ENCODE measurements at places on chromosomes 7 and 10.

- peak overlapping the region; percentile 87 for H3K27ac ChIP-seq
- H3K27me3 ChIP-seq: no peaks in the 10 kb centered on the region
- peaks cover 62% of the 10 kb centered on the region for H3K4me1 ChIP-seq
- no peak for DNase-seq
- H3K4me3 ChIP-seq: peak overlapping the region; percentile 47
- peaks cover 76% of the 10 kb centered on the region for H3K36me3 ChIP-seq
Measured at GRCh38 chr7:106277976-106278375, 6.8 kb downstream of the NAMPT start.

DNA sequence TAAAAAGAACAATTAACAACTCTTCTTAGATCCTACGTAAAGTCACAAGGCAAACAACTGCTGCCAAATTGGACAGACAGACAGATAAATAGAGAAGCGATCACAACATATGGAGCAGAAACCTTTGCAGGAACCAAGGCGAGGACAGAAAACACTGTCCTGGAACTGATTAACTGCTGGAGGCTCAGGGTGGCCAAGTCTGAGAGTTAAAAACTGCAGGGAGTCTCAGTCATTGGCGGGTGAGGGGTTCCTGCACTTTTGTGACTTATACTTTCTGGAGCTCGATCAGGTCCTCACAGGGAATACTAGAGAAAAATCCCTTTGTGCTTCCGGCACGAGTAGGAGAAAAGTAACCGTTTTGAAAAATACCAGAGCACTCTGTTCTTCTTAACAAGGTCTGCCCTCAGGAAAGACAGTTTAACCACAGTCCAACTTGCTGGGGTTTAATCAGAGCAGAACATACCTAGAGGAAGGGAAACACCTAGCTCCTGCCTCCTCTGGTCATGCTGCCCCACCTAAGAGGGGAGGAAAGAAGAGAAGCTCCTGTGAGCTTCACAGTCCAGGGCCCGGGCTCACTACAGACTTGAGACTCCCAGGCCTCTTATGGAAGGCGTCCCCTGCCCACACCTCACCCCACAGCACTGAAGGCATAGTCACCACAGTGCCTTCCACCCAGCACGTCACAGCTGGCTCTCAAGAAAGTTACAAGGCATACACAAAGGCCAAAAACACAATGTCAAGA lies 74.9 kb downstream of the LARP4B start:
- no peak overlapping the region for H3K27ac ChIP-seq
- H3K27me3 ChIP-seq: no peaks in the 10 kb centered on the region
- no peak overlapping the region for H3K4me3 ChIP-seq
- DNase-seq: no peak
- peaks cover 56% of the 10 kb centered on the region for H3K36me3 ChIP-seq

- H3K36me3 ChIP-seq: peaks cover 49% of the 10 kb centered on the region
- H3K4me1 ChIP-seq: peaks cover 18% of the 10 kb centered on the region
- no peak overlapping the region for H3K4me3 ChIP-seq
- no peaks in the 10 kb centered on the region for H3K27me3 ChIP-seq
Measured at GRCh38 chr7:45065031-45065995, 23.5 kb downstream of the NACAD start.

- no peak overlapping the region for H3K27ac ChIP-seq
- H3K4me3 ChIP-seq: no peak overlapping the region
- H3K4me1 ChIP-seq: no peaks in the 10 kb centered on the region
- DNase-seq: no peak
Measured at GRCh38 chr7:131921016-131921415, 364.6 kb upstream of the PODXL start.

- DNase-seq: no peak
- H3K27me3 ChIP-seq: no peaks in the 10 kb centered on the region
- peaks cover 51% of the 10 kb centered on the region for H3K4me1 ChIP-seq
- H3K36me3 ChIP-seq: peaks cover 34% of the 10 kb centered on the region
Measured at GRCh38 chr10:3772361-3773171, 12.4 kb downstream of the KLF6 start.

DNA sequence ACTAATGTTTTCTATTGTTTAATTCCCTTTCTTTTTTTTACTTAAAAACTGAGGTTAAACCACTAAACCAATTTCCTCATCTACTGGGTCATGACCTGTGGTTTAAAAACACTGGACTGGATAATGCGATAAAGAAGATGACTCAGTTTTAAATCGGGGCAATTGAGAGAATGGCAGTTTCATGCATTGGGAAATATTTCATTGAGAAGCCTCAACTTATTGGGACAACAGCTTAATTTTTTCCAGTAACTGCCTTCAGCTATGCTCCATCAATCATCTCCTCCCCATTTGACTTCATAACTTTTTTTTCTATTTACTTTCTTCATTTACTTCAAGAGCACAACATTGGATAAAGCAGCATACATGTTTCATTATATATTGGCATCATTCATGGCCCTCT lies 61.8 kb upstream of the MET start:
- H3K4me3 ChIP-seq: no peak overlapping the region
- no peak for DNase-seq
- H3K4me1 ChIP-seq: no peaks in the 10 kb centered on the region
- peaks cover 27% of the 10 kb centered on the region for H3K27me3 ChIP-seq
- H3K36me3 ChIP-seq: no peaks in the 10 kb centered on the region
- H3K27ac ChIP-seq: no peak overlapping the region

GRCh38 chr7:12133865-12134264 lies 77.2 kb upstream of the TMEM106B start:
- no peak overlapping the region for H3K4me3 ChIP-seq
- peaks cover 11% of the 10 kb centered on the region for H3K4me1 ChIP-seq
- peaks cover 3% of the 10 kb centered on the region for H3K36me3 ChIP-seq

GRCh38 chr10:5888843-5889623 lies 660 bp downstream of the ANKRD16 start:
- H3K27me3 ChIP-seq: no peaks in the 10 kb centered on the region
- DNase-seq: peak; percentile 52
- peak overlapping the region; percentile 83 for H3K4me3 ChIP-seq
- peak overlapping the region; percentile 29 for H3K27ac ChIP-seq
- H3K4me1 ChIP-seq: peaks cover 43% of the 10 kb centered on the region
- H3K36me3 ChIP-seq: peaks cover 24% of the 10 kb centered on the region

DNA sequence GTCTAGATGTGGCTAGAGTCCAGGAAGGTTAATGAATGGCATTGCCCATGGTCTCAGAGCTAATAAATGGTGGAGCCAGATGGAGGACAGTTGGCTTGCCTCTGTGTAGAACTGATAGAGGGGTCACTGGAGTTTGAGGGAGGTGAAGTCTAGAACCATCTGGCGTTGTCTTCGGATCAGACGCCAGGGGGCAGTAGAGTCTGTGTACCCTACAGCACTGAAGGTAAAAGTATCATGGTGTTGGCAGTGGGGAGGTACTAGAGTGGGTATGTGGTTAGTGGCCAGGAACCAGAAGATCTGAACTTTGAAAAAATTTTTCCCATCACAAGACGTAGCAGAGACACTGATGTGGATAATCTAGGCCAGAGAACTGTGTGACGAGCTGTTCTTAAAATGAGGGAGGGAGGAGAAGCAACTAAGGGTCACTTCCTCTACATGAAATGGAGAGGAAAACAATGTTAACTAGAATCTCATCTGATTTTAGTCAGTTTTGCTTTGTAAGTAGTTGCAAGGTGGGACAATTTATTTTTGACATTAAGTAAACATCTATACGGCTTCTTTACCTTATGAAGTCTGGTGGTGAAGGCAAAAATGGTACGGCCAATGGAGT lies 227.9 kb upstream of the PRSS58 start:
- H3K4me3 ChIP-seq: no peak overlapping the region
- peak; percentile 46 for DNase-seq
- H3K36me3 ChIP-seq: no peaks in the 10 kb centered on the region
- peaks cover 25% of the 10 kb centered on the region for H3K4me1 ChIP-seq
- H3K27ac ChIP-seq: no peak overlapping the region
- H3K27me3 ChIP-seq: no peaks in the 10 kb centered on the region

DNA sequence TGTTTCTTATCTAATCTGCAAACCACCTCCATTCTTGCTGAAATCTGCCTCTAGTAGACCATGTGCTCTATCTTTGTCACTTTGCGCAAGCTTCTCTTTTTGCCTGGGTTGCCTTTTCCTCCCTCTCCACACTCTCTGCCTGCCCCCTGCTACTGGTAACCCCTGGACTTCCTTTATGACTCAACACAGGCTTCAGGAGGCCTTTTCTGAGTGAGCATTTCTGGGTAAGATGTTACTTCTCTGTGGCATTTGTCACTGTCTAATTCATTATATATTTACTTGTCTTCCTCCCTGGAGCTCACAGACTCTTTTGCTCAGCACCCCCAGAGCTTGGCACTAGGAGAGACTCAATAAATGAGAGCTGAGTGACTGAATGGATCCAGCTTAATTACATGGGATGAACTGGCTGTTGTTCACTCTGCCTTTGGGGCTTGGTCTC lies 8.4 kb downstream of the GOLGA7B start:
- H3K4me1 ChIP-seq: peaks cover 23% of the 10 kb centered on the region
- peak; percentile 51 for DNase-seq
- no peak overlapping the region for H3K4me3 ChIP-seq
- no peaks in the 10 kb centered on the region for H3K27me3 ChIP-seq

DNA sequence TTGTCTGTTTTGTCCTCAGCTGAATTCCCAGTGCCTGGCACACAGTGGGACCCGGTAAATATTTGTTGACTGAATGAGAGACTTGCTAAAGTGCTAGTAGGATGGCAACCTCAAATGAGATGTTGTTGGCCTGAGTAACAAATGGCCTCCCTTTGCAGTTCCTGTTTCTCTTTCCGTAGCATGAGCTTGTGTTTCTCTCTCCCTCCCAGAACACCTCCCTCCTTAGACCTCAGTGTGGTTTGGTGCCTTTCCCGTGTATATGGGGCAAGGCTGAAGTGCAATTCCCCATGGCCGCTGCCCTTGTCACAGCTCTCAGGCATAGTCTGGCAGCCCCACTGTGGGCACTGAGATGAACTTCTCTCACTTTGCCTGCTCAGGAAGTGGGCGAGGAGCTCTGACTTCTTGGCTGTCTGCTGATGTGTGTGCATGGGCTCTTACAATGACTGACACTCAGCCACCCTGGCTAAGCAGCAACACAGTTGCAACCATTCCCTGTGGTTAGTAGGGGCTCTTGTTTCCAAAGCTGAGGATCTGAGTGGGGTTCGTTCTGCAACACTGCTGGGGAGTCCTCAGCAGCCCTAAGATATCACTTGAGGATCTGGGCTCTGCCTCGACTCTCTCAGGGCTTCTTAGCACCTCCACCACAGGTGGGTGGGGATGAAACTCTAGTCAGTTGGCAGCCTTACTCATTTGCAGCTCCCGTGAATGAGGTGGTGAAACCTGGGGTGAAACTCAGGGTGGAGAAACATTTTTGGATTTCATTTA lies 136.1 kb downstream of the ICA1 start:
- peak overlapping the region; percentile 66 for H3K4me3 ChIP-seq
- H3K4me1 ChIP-seq: peaks cover 78% of the 10 kb centered on the region
- DNase-seq: peak; percentile 89
- no peaks in the 10 kb centered on the region for H3K27me3 ChIP-seq
- H3K36me3 ChIP-seq: peaks cover 7% of the 10 kb centered on the region

GRCh38 chr7:116185956-116186355 lies 24.4 kb upstream of the TES start:
- H3K4me3 ChIP-seq: no peak overlapping the region
- H3K36me3 ChIP-seq: peaks cover 3% of the 10 kb centered on the region
- H3K27me3 ChIP-seq: no peaks in the 10 kb centered on the region
- no peaks in the 10 kb centered on the region for H3K4me1 ChIP-seq
- no peak overlapping the region for H3K27ac ChIP-seq

DNA sequence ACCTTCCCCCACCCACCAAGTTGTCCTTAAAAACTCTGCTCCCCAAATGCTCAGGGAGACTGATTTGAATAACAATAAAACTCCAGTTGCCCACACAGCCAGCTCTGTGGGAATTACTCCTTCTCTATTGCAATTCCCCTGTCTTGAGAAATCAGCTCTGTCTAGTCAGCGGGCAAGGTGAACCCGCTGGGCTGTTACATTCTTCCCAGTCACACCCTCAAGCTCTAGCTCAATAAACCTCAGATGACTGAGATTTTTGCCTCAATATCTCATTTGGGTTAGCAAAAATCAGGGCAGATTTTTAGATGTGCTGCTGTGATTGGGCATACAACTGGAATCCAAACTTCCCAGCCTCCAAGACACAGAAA lies 32.9 kb downstream of the SVOPL start:
- H3K36me3 ChIP-seq: no peaks in the 10 kb centered on the region
- DNase-seq: no peak
- H3K27ac ChIP-seq: no peak overlapping the region
- peaks cover 13% of the 10 kb centered on the region for H3K4me1 ChIP-seq
- no peak overlapping the region for H3K4me3 ChIP-seq

DNA sequence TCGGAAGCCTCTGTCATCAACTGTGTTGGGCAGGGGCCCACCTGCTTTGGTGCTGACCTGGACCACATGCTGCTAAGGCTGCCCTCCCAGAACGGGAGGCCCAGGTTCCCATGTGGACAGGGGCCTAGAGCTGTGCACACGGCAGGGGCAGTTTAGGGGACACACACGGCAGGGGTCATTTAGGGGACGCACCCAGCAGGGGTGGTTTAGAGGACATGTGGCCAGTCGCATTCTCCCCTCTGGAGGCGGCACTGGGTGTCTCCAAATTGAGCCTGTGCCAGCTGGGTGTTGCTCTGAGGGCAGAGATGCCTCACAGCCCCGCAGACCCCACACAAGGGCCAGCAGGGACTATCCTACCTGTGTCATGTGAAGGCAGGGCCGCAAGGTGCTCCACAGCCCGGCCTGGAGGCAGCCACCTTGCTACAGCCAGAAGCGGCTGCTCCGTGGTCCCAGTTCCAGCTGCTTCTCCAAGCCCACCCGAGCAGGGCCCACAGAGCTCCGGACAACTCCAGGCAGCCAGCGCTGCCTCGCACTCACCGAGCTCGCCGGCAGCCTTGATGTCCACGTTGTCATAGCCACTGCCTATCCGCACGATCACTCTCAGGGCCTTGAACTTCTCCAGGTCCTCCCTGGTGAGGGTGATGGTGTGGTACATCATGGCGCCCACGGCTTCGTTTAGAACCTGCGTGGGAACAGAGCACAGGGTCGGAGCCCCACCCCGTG lies 60.7 kb downstream of the ZRANB1 start:
- peak; percentile 6 for DNase-seq
- H3K27ac ChIP-seq: no peak overlapping the region
- no peaks in the 10 kb centered on the region for H3K4me1 ChIP-seq
- H3K36me3 ChIP-seq: no peaks in the 10 kb centered on the region

GRCh38 chr7:84136336-84136735 lies 58.3 kb downstream of the SEMA3A start:
- H3K27me3 ChIP-seq: no peaks in the 10 kb centered on the region
- H3K36me3 ChIP-seq: no peaks in the 10 kb centered on the region
- no peak for DNase-seq
- no peak overlapping the region for H3K27ac ChIP-seq
- H3K4me1 ChIP-seq: no peaks in the 10 kb centered on the region
- no peak overlapping the region for H3K4me3 ChIP-seq

GRCh38 chr7:138752518-138753149 lies 45.2 kb upstream of the TMEM213 start:
- DNase-seq: peak; percentile 98
- H3K4me1 ChIP-seq: peaks cover 76% of the 10 kb centered on the region
- peak overlapping the region; percentile 84 for H3K27ac ChIP-seq
- H3K36me3 ChIP-seq: no peaks in the 10 kb centered on the region

All from activated CD4-positive, alpha-beta memory T cell treated with anti-CD3 and anti-CD28 coated beads for 36 hours (primary cell).